Fibroblast of gingiva (primary cell): ENCODE measurements at places on chromosomes 6 and 20.

- no peak for DNase-seq
Observed at GRCh38 chr6:34149452-34149810, 3.5 kb upstream of the GRM4 start.

DNA sequence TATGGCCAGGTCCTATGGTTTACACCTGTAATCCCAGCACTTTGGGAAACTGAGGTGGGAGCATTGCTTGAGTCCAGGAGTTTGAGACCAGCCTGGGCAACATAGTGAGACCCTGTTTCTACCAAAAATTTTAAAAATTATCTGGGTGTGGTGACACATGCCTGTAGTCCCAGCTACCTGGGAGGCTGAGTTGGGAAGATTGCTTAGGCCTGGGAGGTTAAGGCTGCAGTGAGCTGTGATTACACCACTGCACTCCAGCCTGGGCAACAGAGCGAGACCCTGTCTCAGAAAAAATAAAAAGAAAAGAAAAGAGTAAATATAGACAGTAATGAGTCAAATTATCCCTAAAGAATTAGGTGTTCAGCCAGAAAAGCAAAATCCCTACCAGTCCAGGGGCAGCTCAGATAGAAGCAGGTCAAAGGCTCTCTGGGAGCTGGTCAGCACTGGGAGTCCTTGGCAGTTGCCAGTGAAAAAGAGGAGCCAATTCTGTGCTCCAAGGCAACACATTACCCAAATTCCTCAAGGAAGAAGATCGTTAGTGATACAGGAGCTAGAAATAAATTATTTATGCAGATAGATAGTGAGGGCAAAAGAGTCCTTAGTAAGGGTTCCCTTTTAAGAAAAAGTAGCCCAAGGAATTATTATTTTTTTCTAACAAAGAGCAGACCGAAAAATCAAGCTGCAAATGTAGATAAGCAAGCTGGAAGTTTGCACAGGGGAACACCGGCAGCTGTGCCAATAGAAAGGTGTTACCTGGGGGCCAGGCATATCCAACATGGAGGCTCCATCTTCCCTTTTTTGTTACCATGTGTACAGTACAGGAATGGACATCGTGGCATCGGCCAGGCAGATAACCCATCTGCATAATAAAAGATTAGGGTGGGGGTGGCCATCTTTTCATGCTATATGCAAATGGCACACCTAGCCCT is 31.4 kb upstream of the SEC63 start:
- DNase-seq = no peak

DNA sequence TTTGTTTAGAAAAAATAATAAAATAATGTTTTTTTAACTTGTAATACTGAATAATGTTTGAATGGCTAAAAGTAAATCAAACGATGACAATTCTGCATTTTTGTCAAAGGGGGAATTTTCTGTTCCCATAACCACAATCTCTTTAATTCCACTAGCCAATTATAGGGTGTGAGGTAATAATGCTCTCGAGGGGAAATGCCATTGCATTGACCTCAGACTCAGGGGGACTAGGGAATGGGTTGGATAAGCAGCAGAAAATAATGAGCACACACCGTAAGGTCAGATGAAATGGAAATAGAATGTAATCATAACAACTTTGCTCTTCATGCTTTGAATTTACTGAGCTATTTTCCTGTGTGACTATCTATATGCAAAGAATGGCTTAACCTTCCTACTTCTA is 584.7 kb downstream of the RFPL4B start:
- no peak for DNase-seq

DNA sequence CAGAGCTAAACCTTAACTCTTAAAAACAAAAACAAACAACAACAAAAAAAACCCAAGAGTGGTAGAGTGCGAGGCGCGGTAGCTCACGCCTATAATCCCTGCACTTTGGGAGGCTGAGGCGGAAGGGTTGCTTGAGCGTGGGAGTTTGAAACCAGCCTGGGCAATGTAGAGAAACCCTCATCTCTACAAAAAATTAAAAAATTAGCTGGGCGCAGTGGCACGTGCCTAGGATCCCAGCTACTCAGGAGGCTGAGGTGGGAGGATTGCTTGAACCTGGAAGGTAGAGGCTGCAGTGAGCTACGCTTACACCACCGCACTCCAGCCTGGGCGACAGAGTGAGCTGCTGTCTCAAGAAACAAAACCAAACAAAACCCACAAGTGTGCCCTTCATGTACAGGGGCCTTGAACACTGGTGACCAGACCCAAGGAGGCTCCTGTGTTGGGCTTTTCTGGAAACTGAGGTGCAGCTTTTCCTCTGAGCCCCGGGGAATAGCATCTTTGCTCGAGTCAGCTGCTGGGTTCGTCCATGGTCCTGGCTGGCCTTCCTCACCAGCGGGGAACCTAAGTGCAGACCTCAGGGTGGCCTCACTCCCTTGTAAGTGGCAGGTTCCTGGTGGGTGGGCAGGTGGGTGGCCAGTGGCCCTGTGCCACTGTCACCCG is 39.9 kb downstream of the PYGB start:
- no peak for DNase-seq

DNA sequence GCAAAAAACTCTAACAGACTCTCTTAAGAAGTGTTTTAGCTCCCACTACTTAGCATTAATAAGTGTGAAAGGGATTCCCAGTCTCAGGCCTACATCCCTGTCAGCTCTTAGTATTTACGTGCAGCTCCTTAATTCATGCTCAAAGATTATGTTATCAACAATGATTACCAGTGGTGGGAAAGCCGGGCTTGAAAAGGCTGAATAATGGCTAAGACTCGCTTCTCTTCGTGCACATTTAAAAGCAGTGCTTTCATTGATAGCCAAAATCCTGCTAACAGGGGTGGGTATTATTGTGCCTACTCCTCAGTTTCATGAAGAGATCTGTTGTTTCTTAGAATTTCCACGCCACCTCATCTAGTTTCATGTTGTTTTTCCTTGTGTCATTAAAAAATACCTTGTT is 518.8 kb downstream of the GRIK2 start:
- no peak for DNase-seq

- DNase-seq = no peak
Observed at GRCh38 chr6:25259756-25260155, 19.4 kb upstream of the CARMIL1 start.

GRCh38 chr6:19303383-19303782 is 533.8 kb upstream of the ID4 start:
- DNase-seq = no peak

DNA sequence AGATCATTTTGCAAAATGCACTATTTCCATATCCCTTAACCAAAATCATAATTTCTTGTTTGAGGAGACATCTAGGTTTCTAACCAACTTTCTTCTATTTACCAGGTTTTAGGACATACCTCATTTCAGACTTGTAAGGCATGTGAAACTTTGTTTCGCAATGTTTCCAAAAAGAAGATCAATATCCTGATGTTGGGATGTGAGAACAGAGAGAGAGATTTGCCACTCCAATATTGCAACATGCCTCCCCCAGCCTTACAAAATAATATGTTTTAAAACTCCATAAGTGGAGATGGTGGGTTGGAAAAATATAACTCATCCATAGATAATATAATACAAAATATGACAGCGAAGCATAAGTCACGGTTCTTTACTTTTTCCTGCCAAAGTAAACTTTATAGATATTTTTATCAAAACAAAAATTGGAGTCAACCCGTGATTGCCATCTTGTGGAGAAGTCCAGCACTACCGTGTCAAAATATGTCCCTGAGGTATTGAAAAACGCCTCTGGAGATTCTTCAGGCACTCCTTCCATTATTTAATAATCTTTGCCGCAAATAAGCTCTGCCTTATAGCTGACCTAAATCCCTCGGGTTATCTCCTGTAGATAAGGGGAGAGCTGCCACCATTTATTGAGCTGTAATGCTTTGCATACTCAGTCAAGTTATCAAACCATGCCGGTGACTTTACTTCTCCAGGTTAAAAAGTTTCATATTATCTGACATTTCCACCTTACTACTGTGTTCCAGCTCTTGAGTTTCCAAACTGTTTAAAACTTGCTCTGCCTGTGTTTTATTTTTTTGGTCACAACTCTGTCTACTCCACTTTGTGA is 534.2 kb downstream of the HACE1 start:
- no peak for DNase-seq

- no peak for DNase-seq
Observed at GRCh38 chr20:41480054-41480770, 113.6 kb upstream of the EMILIN3 start.

- no peak for DNase-seq
Observed at GRCh38 chr6:12657884-12658283, 58.7 kb upstream of the PHACTR1 start.

GRCh38 chr20:56504373-56505005 is 20.1 kb upstream of the FAM209A start:
- DNase-seq = no peak

DNA sequence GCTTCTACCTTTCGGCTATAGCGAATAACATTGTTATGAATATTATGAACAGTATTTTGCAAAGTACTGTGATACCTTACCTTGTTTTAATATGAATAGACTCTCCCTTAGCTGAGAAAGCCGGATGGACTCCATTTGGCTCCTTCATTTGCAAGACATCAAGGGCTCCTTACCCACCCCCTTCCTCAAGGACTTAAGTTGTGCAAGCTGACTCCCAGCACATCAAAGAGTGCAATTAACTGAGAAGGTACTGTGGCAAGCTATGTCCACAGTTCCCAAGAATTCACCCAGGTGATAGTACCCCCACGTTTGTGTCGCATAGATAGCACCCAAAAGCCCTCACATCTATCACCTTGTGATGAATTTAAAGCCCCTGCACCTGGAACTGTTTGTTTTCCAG is 11.2 kb downstream of the CST5 start:
- no peak for DNase-seq
